CD8-positive, alpha-beta memory T cell (primary cell): ENCODE measurements at places on chromosomes 7 and 10.

DNA sequence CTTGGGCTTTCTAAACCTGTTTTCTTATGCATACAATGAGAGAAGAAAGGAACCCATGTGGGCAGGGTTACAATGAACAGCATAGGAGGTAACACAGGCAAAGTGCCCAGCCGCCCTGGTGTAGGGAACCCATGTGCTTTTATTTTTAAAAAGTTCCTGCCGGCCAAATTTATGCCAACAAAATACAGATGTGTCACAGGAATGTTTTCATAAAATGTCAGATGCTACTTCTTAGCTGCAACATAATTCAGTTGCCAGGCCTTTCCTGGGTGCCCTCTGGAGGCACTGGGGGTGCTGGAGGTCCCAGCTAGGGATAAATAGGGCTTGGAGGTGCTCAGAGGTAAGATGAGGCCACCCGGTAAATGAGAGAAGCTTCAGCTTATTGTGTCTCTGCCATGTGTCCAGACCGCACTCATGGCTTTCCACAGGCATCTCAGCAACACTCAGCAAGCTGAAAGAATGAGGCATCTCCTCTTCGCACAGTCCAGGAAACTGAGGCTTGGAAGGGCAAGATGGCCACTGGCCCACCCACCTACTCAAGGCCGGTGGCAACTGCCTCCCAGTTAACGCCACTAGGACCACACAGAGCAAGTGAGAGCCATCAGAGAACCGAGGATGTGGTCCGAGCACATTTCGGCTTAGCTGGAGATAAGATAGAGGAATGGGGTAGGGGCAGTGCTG is 58.3 kb downstream of the CPXM2 start:
- DNase-seq: no peak

DNA sequence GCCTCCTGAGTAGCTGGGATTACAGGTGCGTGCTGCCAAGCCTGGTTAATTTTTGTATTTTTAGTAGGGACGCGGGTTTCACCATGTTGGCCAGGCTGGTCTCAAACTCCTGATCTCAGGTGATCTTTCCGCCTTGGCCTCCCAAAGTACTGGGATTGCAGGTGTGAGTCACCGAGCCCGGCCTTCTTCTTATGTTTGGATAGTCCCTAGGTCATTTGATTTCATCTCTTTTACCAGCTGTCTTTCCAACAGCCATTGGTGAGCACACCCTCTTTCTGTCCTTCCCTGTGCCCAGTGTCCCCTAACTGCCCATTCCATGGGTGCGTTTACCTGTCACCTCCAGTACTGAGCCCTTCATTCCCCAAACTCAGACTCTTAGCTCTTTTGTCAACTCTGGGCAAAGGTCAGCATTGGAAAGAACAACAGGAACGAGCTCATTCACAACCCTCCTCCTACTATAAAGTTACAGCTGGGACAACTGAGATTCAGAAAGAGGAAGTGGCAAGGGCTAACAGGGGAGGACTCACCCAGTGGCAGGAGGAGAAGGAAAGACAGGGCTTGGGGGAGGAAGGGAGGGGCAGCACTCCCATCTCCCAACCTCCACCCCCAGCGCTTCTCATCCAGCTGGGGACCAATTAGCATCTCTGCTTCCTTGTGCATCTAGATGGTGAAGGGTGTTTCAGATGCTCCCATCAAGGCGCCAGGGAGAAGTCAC is 5.6 kb downstream of the SSC4D start:
- no peak for DNase-seq

DNA sequence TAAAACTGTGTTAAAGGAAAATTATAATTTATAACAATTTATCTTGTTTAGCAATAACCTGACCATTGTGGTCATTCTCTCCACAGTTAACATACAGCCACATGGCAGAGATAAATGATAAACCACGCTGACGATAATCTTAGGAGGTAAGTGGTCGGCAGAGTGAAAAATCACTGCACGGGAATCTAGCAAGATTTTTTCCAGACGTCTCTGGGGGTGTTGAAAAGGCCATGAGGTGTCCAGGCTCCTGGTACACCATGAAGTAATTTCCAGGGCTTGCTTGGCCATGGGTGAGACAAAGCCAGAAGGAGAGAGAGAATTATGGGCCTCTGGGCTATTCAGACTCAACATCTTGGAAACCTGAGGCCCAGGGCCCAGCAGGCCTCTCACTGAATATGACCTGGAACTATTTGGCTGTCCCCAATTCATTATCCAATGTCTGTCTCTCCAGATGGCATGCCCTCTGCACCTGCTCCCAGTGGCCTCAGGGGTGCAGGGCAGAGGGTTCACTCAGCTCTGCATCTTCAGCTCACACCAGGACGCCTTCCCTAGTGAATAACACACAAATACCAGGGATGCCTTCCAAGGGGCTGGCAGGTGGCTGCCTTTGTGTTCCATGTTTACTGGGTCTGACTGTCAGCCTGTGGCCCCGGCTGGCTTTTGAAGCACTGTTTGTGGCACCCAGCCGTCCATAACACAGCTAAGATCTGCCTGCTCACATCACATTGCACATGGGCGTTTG is 590.4 kb upstream of the PFKP start:
- DNase-seq: no peak

DNA sequence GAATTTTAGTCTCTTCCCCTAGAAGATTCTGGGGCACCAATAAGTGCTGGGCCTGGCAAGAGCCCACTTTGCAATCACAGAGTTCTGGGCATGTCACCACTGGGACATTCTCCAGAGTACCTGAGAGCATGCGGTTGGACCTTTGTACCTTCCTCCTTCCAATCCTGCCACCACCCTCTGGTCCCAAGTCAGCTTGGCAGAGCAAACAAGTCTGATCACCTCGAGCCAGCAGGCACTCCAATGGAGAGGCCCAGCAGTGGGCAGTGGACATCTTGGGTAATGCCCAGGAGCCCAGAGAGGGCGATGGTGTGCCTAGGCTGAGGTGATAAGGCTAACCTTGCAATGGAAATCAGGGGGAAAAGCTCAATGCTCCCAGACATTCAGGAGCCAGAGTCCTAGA is 43.4 kb downstream of the SH3PXD2A start:
- no peak for DNase-seq

- no peak for DNase-seq
Observed at GRCh38 chr10:61821153-61821552, 80.3 kb upstream of the ARID5B start.

GRCh38 chr7:12402365-12402725 is 1.3 kb downstream of the VWDE start:
- DNase-seq: no peak

GRCh38 chr10:119724593-119725516 is 995 bp upstream of the INPP5F start:
- DNase-seq: no peak

DNA sequence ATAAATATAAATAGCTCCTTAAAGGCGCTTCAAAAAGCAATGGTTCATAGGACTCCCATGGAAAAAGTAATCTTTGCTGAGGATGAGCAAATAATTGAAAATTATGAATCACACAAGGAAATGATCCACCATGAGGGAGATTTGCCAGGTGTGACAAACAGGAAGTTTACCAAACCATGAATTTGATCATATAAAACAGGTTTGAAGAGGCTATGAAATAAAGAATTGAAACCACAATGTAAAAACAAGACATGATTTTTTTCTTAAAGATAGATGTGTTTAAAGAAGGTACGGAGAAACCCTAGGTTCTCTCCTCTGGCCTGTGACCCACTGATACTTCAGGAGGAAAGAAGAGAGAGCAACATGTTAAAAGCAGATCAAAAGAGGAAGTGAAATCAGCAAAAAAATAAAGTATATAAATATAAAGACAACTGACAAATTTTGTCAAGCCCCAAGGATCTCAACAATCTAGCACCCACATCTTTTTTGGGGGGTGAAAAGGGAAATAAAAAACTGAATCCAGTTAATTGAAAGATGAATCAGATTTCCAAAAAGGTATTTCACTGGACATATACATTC is 111.3 kb upstream of the ASAH2 start:
- DNase-seq: no peak

GRCh38 chr7:30634634-30635201 is 40.0 kb downstream of the GARS1 start:
- no peak for DNase-seq

DNA sequence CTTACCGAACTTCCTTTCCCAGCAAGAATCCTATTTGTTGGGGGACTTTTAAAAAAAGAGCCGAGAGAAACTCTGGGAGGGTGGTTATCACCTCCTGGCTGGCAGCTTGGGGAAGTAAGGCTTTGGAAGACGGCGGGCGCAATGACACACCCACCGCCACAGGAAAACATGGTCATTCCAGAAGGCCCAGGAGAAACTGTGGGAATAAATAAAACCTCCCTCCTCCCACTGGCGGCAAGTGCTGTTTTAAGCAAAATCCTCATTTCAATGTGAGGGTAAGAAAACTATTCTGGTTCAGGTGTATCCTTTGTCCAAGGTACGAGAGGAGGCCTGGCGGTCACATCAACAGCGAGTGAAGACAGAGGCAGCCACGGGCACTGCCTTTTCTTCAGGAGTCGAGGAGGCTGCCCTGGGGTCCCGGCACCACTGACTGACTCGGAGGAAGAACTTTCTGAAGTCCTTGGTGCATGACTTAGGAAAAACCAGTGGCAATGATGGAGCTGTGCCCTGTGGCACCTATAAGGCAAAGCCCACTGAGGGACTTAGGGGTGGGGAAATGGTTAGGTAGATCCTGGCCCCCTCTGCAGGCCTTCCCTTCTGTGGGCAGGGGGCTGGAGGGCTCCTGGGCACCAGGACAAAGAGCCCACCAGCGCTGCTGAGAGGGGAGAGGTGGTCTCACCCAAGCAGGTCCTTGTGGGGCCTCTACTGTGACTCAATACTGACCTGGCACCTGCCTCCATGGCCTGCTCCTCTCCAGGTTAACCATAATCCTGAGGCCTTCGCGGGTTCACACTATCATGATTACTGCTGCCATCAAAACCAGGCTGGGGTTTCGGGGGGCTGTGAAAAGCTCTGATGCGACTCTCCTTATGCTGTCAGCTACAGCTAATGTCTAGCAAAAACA is 21.4 kb downstream of the DNAJB12 start:
- DNase-seq: no peak

- DNase-seq: no peak
Observed at GRCh38 chr10:47246406-47247147, 53.4 kb upstream of the GDF10 start.

DNA sequence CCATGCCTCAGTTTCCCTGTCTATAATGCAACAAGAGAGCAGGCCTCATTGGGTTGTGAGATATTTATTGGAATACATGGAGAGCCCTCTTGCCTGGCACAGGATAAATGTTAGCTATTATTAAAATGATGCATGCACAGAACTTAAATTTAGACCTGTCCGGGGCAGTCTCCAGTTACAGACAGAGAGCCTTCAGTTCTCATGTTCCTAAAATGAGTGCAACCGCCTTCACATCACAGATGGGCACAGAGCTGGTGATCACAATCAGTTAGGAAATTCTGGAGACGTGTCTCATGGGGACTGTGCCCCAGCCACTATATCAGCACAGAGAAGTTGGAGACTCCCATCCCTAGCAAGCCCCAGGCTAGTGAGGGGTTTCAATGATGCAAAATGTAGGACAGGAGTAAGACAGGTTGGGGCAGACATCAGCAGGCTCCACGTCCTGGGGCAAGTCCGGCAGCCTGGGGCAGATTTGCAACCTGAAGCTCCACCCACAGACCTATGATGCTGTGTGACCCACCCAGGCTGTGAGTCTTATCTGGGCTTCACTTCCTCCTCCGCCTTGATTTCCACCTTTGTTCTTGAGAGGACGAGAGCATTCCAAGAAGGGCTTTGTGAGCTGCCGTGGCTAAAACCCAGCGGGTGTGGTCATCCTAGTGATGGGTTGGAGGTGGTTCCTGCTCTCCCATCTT is 49.4 kb downstream of the CXCL12 start:
- no peak for DNase-seq

GRCh38 chr10:124174071-124174566 is 80.7 kb upstream of the CHST15 start:
- no peak for DNase-seq

DNA sequence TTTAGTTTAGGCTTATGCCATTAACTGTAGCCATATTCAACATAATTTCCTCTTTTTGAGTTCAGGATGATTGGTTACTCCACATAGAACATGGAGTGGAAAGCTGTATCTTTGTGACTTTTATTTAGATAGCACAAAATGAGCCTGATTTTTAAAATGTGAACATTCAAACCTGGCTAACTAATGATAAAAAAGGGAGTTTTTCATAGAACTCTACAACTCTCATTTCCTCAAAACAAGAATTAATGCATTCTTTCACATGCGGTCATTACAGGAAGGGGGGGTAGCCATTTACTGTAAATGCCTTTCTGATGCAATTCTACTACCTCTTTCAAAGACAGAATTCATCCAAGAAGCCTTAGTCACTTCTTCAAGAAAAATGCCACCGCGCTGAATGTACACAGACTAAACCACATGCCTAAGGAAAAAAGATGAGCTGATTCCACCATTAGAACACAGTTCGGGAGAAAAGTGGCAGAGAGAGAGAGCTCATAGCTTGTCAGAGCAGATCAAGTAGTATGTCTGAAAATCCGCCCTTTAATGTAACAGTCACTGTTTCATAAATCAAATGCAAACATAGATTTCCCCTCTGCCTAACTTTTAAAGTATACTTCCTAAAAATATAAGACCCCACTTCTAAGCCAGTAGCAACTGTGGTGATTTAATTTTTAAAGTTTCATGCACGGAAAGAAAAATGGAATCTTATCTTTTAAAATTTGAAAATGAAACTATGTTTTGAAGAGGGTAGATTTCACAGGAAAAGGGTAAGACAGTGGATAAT is 226.4 kb upstream of the KLF14 start:
- no peak for DNase-seq

- DNase-seq: no peak
Observed at GRCh38 chr7:44867073-44867995, 18.0 kb downstream of the PURB start.

- DNase-seq: no peak
Observed at GRCh38 chr7:17590221-17590620, 291.8 kb downstream of the AHR start.

DNA sequence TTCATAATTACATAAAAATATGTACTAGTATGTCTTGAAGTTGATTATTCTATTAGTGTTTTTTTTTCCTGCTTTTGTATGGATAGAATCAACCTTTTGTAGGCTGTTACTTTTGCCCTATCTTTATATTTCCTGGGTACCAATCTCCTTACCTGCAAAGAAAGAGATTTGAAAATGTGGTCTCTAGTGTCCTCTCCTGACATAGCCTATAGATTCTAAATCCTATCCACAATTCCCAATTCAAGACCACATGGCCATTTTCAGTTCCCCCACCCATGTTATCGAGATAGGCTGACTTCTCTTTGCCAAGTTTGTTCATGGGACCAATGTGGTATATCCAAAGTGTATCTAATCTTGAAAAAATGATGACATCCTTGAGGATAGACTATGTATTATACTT is 269.4 kb upstream of the SEMA3D start:
- no peak for DNase-seq

DNA sequence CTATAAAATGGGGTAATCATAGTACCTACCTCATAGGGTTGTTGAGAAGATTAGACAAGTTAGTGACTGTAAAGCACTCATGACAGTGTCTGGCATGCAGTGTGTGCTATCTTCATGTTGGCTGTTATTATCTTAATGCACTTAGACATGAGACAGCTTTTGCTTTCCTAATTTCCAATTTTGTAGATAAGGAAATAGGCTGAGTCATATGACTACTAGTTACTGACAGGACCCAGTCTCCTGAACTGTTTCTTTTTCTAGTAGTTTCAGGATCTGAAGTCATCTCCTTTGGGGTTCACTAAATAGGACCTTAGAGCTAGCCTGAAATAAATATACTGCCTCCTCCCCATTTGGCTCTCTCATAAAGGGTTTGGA is 74.2 kb downstream of the SNX10 start:
- DNase-seq: no peak
